ENCODE measurements at places on chromosomes 4 and X.
A peak's percentile ranks its signal among the peaks of the same experiment; 100 is the strongest.

GRCh38 chrX:134737061-134737460 lies 78.8 kb upstream of the PLAC1 start:
- DNase-seq: no peak

DNA sequence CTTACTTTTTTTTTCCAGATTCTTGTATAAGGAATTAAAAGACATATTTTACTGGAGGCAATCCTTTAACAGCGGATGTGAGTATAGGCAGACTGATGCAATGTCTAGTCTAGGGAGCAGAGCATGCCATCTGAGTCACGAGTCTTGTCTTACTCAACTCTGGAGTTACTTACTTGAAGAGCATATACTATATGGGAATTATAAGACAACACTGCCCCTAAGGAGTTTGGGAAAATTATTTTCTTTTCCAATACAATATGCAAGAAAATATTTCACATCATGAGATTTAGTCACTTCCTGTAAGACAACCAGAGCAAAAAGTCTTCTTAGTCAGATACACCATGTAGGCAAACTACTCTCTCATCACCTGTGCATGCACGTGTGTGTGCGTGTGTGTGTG lies 537.3 kb upstream of the FTHL17 start:
- no peak for DNase-seq

- DNase-seq: no peak
Observed at GRCh38 chr4:77235289-77235854, 78.4 kb downstream of the CCNG2 start.

DNA sequence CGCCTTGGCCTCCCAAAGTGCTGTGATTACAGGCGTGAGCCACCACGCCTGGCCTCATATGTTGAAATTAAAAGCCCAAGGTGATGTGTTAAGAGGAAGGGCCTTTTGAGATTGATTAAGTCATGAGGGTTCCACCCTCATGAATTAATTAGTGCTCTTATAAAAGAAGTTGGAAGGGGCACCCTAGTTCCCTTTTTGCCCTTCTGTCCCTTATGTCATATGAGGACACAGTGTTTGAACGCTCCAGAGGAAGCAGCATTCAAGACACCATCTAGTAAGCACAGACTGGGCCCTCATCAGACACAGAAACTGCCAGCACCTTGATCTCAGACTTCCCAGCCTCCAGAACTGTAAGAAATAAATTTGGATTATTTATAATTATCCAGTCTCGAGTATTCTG lies 5.1 kb upstream of the APLN start:
- no peak for DNase-seq

DNA sequence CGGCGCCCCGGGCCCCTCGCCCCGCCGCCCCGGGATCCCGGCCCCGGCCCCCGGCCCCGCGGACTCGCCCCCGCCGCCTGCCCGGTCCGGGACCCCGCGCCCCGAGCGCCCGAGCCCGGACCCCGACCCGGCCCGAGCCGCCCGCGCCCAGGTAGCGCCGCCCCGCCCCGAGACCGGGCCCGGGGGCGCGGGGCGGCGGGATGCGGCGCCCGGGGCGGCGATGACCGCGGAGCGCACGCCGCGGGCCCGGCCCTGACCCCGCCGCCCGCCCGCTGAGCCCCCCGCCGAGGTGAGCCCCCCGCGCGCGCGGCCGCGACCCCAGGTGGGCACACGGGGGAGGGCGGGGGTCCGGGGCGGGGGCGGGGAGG lies 224 bp downstream of the FGFRL1 start:
- no peak for DNase-seq

- DNase-seq: no peak
Observed at GRCh38 chr4:117467404-117467803, 382.0 kb upstream of the TRAM1L1 start.

- no peak for DNase-seq
Observed at GRCh38 chr4:168304744-168305459, 13.7 kb downstream of the DDX60 start.

DNA sequence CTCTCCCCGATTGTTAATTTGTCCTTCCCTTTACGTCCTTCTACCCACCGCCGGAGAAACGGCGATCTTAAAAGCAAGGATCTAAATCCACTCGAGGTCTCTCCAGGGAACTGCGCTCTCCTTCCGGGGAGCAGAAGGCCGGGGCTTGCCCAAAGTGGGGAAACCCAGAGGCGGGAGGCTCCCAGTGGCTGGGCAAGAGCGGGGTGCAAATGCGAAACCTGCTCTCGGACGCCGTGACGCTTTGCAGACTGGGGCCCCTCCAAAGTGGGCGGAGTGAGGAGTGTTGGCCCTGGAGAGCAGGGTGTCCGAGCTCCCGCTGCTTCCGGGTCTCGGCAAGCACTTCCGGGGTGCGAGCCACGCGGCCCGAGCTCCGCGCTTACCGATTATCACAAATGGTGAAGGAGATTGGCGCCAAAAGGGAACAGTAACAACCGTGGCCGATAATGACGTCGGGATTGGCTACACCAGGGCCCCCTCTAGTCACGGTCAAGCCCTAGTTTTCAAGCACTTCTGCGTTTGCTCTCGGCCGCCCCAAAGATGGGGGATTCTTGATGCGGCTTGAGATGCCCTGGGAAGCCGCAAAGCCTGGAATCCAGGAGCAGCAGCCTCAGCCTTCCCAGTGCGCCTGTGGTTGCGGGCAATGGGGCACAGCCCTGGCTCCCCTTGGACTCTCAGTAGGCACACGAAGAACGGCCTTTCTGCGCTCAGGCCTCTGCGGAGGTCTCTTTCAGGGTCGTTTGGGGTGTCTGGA lies 29.0 kb downstream of the HAND2 start:
- DNase-seq: no peak

DNA sequence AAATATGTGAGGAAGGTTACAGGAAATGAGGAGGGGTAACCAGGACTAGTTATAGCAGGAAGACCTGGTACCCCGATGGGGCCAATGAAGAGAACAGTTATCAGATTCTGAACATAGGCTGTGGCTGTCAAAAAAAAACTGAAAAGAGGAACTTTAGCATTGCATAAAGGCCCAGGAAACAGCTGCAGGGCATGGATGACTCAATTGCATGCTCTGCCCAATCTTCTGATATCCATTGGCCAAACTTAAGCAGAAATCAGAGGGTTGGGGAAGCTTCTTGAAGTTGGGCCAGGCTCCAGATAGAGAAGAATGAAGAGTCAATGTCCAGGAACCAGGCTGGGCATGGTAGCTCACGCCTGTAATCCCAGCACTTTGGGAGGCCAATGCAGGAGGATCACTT lies 1222.4 kb upstream of the PRKX start:
- DNase-seq: no peak

- DNase-seq: no peak
Observed at GRCh38 chr4:122772986-122773385, 40.5 kb downstream of the BBS12 start.

- no peak for DNase-seq
Observed at GRCh38 chrX:120269373-120270035, 18.9 kb downstream of the ZBTB33 start.

GRCh38 chr4:78721747-78722146 lies 54.4 kb upstream of the BMP2K start:
- no peak for DNase-seq

DNA sequence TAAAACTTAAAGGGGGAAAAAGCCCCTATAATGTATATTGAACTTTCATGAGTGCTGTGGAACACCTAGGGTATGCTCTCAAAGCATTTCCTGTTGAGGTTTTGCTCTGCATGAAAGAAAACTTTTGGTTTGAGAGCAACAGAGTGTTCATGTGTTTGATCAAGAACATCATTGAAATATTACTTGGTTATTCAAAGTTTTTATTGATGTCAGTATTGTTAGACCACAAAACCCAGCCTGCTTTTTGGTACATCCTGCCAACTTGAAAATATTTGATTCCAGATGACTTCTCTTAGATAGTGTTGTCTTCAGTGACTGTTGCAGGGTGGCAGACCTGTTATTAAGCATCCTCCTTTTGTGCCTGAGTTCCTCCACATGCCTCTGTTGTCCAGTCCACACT lies 68.0 kb downstream of the N4BP2 start:
- no peak for DNase-seq

GRCh38 chrX:130079824-130080406 lies 30.4 kb downstream of the ELF4 start:
- peak; percentile 61 for DNase-seq

- no peak for DNase-seq
Observed at GRCh38 chrX:153370293-153371055, 30.7 kb downstream of the PNMA6E start.

GRCh38 chr4:56874166-56874565 lies 33.5 kb upstream of the REST start:
- no peak for DNase-seq

GRCh38 chrX:24790166-24790565 lies 96.4 kb downstream of the POLA1 start:
- no peak for DNase-seq

- no peak for DNase-seq
Observed at GRCh38 chr4:95155759-95156451, 392.9 kb downstream of the UNC5C start.

- no peak for DNase-seq
Observed at GRCh38 chrX:24412637-24413363, 52.3 kb upstream of the PDK3 start.

GRCh38 chr4:166838975-166839614 lies 395.2 kb downstream of the SPOCK3 start:
- no peak for DNase-seq

- no peak for DNase-seq
Observed at GRCh38 chr4:21827575-21827974, 121.0 kb downstream of the KCNIP4 start.

DNA sequence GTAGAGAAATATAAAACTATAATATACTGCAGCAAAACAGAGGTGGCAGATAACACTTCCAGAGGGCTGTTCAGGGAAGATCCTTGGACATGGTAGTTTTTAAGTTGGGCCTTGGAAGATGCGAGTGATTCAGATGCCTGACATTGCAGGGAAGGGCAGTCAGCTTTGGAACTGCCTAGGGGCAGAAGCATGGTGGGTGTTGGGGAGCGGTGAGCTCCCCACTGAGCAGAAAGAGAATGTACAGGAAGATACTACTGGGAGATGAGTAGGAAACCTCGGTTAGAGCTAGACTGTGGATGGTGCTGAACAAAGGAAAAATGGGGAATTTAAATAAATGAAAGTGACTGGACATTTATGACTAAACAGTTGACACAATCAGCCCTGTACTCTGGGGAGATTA lies 24.9 kb upstream of the SEC24B start:
- no peak for DNase-seq

- DNase-seq: no peak
Observed at GRCh38 chrX:149493567-149494562, 11.2 kb downstream of the IDS start.

GRCh38 chrX:139801397-139801813 lies 93.4 kb upstream of the MCF2 start:
- no peak for DNase-seq

- no peak for DNase-seq
Observed at GRCh38 chr4:41852229-41852628, 83.0 kb upstream of the TMEM33 start.

DNA sequence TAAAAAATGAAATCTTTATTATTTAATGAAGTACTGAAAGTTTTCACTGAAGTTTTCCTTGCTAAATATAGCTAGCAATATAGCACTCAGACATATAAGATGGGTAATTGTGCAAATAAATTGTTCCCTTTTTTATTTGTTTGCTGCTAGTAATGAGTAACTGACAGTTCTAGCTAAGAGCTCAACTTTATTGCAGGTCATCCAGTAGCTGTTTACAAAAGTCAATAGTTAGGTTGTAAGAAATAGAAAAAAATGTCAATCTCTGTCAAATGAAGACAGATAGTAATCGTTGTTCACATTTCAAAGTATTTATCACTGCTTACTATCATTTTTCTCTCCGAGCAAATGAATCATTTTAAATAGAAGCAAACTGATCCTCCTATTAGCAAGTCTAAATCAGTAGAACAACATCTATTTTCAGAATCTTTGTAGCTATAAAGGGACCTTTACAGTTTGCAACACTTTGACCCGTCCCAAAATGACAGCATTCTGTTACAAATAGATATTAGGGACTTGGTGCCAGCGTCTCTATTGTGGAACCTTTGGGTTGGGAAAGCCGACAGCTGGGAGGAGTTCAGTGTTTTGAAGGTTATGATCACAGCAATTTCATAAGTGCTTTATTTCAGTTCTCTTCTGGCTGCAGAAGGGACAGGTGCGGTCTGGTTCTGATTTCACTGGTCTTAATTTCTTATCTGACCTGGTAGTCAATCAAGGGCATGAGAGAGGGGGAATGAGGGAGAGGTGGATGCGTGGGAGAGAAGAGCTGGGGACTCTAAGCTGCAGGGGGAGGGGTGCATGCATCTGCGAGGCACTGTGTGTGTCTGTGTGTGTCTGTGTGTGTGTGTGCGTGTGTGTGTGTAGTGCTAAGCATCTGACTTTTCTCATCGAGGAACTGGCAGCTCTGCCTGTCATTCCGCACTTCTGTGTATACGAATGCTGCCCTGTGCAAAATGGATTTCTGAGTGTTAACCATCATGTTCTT lies 227.9 kb upstream of the PITX2 start:
- DNase-seq: no peak

DNA sequence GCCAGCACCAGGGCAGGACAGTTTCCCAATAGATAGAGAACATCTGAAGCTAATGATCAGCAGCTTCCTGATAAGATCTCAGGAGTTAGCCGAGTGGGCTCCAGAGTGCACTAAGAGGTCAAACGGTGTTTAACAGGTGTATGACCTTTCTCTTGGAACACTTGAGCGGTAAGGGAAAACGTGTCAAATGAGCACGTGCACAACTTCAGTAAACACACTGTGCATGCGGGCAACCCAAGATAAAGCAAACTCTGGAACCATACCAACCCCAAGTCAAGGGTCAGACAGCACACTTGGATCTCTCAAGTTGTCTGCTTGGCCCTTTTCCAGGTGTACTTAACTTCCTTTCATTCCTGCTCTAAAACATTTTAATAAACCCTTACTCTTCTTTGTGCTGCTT lies 1941.5 kb upstream of the PCDH10 start:
- DNase-seq: no peak

- no peak for DNase-seq
Observed at GRCh38 chr4:183399616-183400015, 44.8 kb upstream of the CDKN2AIP start.

DNA sequence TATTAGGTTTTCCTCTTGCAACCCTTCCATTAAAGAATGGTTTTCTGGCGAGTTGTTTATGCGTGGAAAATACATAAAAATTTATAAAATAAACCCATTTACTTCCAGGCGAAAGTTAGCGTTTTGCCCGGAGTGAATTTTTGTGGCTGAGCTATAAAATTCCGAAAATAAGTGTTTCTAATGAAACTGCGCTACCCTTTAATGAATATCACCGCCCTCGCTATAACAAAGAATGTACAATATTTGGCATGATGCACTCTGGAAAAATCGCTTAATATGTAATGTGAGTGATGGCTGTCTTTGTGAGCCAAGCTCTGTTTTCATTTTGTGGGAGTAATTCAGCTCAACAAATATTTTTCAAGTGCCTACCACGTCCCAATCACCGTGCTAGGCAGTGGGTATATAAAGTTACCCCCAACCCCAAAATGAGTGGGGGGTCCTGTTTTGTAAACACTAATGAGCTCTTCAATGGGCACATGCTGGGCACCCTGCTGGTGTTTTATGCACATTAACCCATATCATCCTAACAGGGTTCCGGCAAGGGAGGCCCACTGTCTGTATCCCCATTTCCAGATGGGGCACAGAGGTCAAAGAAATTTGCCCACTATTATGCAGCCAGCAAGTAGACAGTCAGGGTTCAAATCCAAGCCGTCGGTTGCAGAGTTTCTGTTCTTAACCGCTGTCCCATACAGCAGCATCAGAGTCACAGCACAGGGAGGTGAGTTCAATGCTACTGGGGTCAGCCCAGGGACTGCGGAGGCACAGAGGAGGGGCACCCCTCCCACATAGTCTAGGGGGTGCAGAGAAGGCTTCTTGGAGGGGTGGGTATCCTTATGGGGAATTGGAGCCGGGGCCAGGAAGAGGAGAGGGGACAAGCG lies 65.7 kb upstream of the STX18 start:
- DNase-seq: no peak

GRCh38 chr4:176762661-176763308 lies 29.9 kb downstream of the VEGFC start:
- DNase-seq: no peak

Data from activated CD8-positive, alpha-beta memory T cell treated with anti-CD3 and anti-CD28 coated beads, Interleukin-2, amount 50 U/mL, for 4 hours (primary cell).